Motor neuron (in vitro differentiated cells): ENCODE measurements at places on chromosomes 5 and 9. TPM values are rescaled to one million over a fixed set of nuclear protein-coding genes. Genes with fewer than 3 reads are reported as not detected.

GRCh38 chr5:161545344-161546094, 1.0 kb downstream of the GABRB2 start:
- no peak for ATAC-seq

GRCh38 chr5:128870923-128871322, 94.4 kb upstream of the SLC27A6 start:
- no peak for ATAC-seq

DNA sequence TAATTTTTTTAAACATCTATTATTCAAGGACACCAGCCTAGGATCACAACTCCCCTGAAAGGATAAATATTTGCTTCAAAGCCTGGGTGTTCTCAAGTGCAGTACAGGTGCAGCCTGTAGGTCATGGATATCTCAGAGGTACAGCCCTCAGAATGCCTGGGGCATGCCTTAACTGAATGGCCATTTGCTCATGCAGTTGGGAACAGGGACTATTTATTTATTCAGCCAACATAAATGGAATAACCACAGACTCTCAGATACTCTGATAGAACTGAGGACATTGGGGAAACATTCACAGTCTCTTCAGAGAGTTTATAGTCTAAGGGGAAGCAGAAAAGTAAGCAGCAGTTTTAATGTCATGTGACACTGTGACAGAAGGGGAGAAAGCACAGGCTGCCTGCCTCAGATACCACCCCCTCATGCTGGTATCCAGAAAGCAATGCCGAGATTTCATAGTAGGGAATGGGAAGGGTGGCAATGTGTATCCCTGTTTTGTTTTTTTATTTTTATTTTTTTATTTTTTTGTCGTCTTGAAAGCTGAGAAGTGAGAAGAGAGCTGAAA, 112.6 kb downstream of the MACIR start:
- no peak for ATAC-seq

- no peak for ATAC-seq
Measured at GRCh38 chr5:176524987-176525386, 12.2 kb downstream of the RNF44 start.

GRCh38 chr5:87867281-87867680, 401.4 kb downstream of the TMEM161B start:
- no peak for ATAC-seq

DNA sequence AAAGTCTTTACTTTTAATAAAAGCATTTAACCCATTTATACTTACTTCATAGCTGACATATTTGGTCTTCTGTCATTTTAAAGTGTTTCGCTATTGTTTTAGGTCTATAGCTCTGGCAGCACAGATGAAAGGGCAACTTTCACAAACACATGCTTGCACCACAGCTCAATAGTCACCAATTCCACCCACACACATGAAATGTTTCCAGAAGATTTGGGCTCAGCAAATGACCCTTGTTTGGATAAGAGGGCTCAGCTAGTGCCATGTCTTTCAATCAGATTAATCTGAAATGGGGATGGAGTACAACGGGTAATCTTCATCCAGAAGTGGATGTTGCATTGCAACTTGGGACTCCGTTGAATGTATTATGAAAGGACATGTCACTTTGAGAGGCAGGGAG, 176.0 kb downstream of the FGF18 start:
- no peak for ATAC-seq

GRCh38 chr9:113558632-113559502, 95.3 kb downstream of the RGS3 start:
- ATAC-seq = peak; percentile 58

GRCh38 chr5:88235346-88235745, 33.3 kb downstream of the TMEM161B start:
- ATAC-seq = no peak

DNA sequence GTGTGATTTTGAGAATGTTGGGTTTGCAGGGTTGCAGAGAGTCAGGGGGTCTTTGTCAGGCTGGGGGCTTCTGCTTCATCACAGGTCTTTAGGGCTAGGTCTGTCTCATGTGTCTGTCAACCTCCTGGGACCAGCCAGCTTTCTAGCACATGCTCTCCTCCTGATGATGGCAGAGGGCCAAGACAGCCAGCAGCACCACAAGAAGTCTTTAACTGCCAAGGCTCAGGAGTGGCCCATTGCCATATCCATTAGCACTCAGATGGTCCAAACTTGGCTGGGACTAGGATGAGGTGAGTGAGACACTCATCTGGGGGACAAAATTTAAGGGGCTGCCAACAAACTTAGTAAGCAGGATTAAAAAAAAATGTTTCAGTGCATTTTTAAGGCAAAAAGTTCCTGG, 384.2 kb upstream of the CDH10 start:
- no peak for ATAC-seq

DNA sequence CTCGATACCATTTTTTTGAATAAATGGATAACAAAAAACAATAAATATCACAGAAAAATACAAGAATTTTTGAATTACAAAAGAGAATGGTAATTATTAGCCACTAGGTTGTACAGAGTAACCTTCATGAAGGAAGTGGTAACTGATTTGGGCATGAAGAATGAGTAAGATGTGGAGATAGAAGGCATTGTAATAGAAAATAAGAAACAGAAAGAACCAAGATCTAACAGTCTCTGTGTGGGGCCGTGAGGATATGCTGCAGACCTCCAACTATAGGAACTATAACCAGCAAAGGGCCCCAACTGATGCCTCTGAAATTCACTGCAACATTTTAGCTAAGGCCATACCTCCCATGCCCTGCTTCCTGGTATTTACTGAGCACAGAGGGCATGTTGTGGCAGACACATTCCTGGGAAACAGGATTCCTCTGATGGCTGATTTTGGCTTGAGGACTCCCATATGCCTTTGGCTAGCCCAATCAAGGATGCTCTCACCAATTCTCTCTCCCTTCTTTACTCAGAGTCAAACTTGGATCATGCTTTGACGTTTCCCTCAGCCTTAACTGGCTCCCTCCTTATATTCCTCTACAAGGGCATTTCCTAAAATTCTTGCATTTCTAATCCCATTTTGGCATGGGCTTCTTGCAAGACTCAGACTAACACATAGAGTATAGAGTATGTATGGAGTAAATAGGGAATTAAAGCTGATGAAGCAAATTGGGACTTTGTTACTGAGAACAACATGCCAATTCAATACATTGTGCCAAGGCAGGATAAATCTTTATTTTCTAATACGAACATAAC, 208.9 kb downstream of the PDE4D start:
- no peak for ATAC-seq

DNA sequence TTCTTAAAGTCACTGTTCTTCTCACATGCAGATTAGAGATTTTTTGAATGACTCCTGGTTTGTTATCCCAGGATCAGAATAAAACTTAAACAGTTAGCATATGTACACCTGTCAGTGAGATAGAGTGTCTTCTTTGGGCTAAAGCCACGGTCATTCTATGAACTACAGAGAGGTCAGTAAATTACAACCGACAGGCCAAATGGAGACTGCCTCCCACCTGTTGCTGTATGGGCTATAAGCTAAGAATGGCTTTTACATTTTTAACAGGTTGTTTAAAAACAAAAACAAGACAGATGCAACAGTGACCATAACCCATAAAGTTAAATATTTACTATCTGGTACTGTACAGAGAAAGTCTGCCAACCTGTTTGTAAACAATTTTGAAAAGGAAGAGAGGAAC, 125.7 kb downstream of the ELAVL2 start:
- ATAC-seq = no peak

DNA sequence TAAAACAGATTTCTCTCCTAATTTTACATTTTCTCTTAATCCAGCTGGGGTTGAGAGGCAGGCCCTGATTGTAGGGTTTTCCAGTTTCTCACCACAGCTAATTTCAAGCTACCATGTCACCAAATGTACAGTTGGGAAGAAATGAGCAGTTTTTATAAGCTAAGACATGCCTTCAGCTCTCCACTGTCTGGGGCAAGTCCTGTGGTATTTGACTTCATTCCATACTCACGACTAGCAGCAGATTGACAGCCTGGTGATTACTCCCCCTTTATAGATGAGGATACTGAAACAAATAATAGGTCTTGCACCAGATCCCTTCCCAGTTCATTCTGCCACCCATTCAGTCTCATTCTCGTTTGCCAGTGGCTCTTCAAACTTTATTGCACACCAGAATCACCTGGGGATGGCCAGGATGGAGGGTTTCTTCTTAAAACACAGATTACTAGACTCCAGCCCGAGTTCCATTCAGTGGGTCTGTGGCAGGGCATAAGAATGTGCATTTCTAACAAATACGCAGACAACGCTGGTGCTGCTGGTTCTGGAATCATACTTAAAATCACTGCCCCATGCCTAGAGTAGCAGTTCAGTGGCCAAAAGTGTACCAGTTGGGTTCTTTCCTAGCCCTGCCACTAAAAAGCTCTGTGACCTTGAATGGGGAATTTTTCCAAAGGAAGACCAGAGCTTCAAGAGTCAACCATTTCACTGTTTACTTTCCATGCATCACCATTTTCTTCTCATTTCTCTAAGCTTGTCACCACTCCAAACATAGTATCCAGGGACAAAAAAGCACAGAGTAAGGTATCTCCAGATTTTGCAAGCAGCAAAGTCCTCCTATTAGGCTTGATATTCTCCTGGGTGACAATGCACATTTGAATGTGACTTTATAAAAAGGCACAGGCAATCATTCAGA, 64.3 kb downstream of the CSNK1A1 start:
- ATAC-seq = peak; percentile 20

- ATAC-seq = peak; percentile 7
Measured at GRCh38 chr9:21974343-21974721, 19.9 kb downstream of the CDKN2A start.

DNA sequence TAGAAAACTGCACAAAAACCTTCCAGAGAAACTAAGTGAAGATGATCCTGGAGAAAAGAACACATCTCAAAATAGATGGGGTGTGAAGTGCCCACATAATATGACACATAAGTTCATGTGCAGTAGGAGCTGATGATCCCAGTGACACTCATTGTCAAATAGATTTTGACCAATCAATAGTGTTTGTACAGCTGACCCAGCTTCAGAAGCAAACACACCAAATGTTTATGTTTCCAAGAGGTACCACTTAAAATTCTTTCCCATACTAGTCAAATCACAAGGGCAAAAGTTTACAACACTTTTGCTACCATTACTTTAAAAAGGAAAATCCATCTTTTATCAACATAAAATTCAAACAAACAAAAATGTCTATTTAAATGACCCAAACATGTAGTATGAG, 175.0 kb downstream of the MLLT3 start:
- no peak for ATAC-seq

- no peak for ATAC-seq
Measured at GRCh38 chr5:156589946-156590216, 260.2 kb upstream of the PPP1R2B start.

GRCh38 chr9:133051281-133051900, 10.4 kb upstream of the CEL start:
- no peak for ATAC-seq

Gene SLC28A3
- 0.54 TPM in 1 of 2 replicates, not detected in the other for total RNA-seq

Gene ITGA2
- total RNA-seq = 0.95 and 1.3 TPM in 2 replicates

Gene NFIB
- 0.67 and 0.73 TPM in 2 replicates for total RNA-seq

Gene MEIKIN
- total RNA-seq = not detected in 2 replicates

Gene MLANA
- total RNA-seq = 0.41 and 0.42 TPM in 2 replicates

Gene TAF11L9
- total RNA-seq = not detected in 2 replicates

Gene NR2F1-AS1
- 55.7 and 62.0 TPM in 2 replicates for total RNA-seq

Gene DMXL1
- 28.3 and 36.2 TPM in 2 replicates for total RNA-seq
